ENCODE measurements at places on chromosomes 12 and 14. TPM values are rescaled to one million over a fixed set of nuclear protein-coding genes. Genes with fewer than 3 reads are reported as not detected.

The SLCO1B1 gene
- 0.26 TPM for total RNA-seq

The XPOT gene
- 41.6 TPM for total RNA-seq

The NRIP2 gene
- not detected for total RNA-seq

The OR4E2 gene
- not detected for total RNA-seq

The RD3L gene
- not detected for total RNA-seq

The FIGNL2 gene
- total RNA-seq: 0.27 TPM

Measured in A549 treated with ZK216348 at 1 μM for 4 hours (cell line).